CD4-positive, alpha-beta T cell treated with Interleukin-12 subunit alpha and Interleukin-12 subunit beta, for 1 hour (primary cell): ENCODE measurements at places on chromosomes 6 and 20.

DNA sequence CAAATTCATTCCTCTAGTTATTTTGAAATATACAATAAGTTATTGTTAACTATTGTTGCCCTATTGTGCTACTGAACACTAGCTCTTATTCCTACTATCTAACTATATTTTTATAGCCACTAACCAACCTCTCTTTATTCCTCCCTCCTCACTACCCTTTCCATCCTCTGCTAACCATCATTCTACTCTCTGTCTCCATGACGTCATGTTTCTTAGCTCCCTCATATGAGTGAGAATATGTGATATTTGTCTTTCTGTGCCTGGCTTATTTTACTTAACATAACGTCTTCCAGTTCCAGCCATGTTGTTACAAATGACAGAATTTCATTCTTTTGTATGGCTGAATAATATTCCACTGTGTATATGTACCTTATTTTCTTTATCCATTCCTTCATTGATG lies 95.3 kb downstream of the ATXN1 start:
- DNase-seq, result no peak

DNA sequence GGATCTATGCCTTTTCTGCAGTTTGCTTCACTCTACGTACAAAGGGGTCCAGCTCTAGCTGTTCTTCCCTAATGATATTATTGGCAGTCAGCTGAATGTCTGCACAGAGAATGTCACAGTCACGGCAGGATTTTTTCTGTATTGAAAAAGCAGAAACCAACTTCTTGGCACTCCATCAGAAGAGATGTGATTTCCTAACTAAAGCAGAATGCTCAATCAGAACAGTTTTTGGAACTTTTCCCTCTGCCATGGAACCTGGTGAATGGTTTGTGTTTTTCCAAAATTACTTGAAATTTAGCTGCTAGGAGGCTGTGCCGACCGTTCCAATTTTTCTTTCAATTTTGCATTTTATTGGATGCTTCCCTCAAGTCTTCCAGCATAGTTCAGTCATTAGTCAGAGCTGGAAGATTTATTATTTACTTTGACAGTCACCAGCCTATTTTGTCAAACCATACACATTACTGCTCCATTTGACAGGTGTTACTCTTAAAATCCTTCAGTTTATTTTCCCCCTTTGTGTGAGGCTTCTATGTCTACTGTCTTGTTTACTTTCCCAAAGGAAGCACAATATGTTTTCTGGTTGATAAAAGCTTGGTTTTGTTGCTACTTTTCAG lies 259.6 kb upstream of the EPHA7 start:
- DNase-seq, result no peak

DNA sequence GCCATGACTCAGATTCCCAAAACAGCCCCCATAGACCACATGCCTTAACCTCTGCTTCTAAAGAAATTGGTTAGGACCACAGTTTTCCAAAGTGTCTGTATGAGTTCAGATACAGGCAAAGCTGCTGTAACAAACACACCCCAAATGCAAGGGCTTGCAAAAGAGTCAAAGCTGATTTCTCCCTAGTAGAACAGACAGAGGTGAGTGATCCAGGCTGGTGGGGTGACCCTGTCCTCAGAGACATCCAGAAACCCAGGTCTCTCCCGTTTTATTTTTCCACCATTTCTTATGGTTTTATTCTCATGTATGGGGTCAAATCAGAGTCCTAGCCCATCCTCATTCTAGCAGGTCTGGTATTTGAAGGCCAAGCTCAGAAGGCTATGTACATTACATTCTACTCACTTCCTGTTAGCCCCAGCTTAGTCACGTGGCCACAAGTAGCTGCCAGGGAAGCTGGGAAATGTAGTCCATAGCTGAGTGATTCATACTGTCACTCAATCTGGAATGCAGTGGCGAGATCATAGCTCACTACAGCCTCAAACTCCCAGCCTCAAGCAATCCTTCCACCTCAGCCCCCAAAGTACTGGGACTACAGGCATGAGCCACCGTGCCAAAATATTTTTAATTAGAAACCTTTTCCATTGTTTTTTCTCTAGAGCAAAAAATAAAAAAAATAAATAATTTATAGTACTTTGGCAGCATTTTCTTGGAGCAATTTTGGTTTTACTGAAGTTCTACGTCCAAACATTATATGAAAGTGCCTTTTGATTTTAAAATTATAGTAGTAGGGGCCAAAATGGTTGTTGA lies 175.2 kb downstream of the ZMYND8 start:
- DNase-seq, result peak; percentile 10

- DNase-seq, result no peak
These were observed 18.2 kb downstream of the VTA1 start for GRCh38 chr6:142165227-142165626.

- DNase-seq, result no peak
These were observed 11.7 kb upstream of the SULF2 start for GRCh38 chr20:47796971-47797370.

GRCh38 chr20:24651976-24652345 lies 182.5 kb downstream of the SYNDIG1 start:
- DNase-seq, result no peak

DNA sequence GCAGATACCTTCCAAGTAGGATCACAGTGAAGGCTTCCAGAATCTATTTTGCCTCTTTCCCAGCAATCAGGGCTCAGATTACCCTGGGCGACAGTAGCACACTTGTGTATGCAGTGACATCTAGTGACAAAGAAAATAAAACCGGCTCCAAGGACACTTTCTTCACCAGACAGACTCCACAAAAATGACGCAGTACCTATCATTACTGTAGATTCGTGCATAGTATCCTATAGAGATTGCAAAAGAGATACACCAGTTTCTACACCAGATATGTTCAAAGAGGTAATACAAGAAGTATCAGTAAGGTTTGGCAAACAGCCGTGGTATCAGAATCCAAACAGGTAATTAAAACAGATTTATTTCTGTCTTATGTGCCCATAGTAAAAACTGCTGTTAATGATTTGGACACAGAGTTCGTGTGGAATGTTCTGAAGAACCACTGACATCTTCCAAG lies 600.4 kb upstream of the JAG1 start:
- DNase-seq, result no peak

DNA sequence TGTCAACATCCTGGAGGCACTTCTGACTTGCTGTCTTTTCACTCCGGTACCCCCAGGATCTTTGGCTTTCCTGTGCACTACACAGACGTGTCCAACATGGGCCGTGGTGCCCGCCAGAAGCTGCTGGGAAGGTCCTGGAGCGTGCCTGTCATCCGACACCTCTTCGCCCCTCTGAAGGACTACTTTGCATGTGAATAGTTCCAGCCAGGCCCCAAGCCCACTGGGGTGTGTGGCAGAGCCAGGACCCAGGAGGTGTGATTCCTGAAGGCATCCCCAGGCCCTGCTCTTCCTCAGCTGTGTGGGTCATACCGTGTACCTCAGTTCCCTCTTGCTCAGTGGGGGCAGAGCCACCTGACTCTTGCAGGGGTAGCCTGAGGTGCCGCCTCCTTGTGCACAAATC lies 12.0 kb upstream of the MAPRE1 start:
- DNase-seq, result no peak

DNA sequence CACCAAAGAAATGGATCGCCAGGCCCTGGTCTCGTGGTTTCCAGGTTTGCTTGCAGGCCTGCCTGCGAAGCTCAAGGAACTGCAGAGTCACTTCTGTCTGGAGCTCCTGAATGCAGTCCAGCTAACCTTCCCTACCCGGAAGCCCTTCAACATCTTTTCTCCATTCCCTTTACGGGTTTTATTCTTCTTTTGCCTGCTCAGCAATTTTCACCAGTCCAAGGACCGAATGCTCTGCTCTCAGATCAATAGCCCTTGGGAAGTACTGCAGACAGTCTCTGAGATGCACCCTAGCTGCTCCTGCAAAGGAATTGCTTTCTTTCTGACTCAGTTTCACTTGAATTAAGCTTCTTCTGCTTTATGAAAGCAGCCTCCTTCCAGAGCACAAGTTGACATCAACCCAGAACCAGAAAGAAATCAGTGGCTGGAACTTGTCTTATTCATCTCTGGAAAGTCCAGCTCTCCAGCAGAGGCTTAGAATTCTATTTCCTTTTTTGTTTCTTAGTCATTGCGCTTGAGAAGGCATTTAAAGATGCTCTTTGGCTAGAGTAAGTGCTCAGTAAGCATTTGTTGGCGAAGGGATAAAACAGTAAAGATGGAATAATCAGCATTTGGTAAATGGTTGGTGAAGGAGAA lies 18.7 kb upstream of the YWHAB start:
- DNase-seq, result no peak

GRCh38 chr20:22691369-22692118 lies 107.2 kb upstream of the FOXA2 start:
- peak; percentile 37 for DNase-seq

GRCh38 chr6:139628270-139628669 lies 253.8 kb upstream of the CITED2 start:
- no peak for DNase-seq

DNA sequence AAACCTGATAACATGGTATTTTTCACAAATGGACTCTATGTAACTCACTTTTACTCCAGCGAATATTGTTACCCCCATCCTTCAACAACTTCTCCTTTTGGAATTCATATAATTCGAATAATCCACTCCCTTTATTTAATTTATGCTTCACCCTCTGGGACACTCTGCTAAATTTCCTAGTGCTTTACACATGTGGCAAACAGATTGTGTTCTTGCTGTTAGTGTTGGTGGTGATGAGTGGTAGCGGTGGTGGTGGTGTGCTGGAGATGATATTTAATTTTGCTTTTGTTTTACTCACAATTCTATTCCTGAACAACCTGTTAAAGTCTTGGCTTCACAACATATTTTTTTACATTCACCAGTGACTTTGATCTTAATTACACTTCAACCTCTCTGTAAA lies 32.8 kb downstream of the HTR1B start:
- no peak for DNase-seq

DNA sequence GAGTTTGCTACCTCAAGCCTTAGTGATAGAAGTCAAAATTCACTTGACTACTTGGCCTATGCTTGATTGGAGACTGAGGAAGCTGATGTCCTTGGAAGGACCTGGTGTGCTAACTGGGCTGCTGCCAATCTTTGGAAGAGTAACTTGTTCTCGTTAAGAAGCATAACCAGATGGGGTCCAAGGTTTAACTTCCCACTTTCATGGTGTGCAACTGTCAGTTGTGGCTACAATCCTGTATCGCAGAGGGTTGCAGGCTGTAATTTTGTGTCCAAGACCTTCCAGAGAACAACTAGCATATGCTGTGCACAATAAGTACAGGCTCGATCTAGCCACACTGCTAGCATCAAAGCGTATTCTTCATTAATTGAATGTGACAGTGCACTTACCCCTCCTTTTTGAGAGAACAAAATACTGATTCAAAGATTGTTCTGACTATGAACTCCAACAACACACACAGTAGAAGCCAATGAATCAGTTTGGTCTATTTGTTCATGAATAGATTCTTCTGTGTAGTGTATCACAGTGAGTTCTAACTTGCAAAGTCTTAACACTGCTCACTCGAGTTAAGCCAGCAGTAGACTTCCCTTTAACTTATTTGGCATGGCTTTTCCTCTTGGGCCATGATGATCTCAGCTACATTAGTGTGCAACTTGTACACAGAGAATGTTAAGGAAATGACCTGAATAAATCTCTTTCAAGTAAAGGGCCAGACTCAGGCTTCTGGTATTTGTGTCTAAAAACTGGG lies 15.8 kb upstream of the PLCB1 start:
- DNase-seq, result no peak

- no peak for DNase-seq
These were observed 17.1 kb downstream of the MYLIP start for GRCh38 chr6:16146028-16146427.

DNA sequence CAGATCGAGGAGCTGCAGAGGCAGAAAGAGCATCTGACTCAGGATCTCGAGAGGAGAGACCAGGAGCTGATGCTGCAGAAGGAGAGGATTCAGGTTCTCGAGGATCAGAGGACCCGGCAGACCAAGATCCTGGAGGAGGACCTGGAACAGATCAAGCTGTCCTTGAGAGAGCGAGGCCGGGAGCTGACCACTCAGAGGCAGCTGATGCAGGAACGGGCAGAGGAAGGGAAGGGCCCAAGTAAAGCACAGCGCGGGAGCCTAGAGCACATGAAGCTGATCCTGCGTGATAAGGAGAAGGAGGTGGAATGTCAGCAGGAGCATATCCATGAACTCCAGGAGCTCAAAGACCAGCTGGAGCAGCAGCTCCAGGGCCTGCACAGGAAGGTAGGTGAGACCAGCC lies 26.2 kb downstream of the C20orf173 start:
- no peak for DNase-seq

DNA sequence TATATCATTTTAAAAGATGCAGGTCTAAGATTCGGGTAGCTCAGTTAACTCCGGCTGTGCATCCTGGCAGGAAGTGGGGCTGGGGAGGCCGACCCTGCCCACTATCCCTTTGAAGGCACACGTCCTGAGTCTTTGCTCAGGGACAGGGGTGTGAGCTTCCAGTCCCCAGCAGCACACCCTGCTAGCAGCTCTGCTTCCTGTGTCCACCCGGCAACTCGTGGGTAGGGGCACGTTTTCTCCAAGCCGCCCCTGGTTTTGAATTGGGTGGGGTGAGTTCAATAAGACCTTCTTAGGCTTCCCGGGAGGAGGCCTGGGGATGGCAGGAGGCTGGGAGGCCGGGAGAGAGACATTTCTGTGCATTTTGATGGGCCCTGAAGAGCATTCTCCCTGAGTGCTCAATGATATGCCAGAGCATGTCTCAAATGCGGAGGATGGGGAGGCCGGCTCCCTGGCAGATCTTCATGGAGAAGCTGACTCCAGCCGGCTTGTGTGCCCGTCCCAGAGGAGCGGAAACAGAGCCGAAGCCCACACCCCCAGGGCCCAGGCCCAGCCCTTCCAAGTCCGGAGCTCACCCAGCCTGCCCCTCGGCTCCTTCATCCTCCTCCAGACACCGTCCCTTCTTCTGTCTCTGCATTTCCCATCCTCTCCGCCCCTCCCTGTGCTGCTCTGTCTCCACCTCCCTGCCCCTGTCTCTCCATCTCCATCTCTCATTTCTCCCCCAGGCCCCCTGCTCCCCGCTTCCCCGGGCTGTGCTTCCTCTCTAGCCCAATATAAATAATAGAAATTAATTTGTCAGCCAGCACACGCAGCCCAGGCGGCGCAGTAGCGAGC lies 36.3 kb upstream of the ZFAND3 start:
- DNase-seq, result no peak

- no peak for DNase-seq
These were observed 102.6 kb downstream of the CD109 start for GRCh38 chr6:73798592-73798991.

GRCh38 chr6:31834367-31835250 lies 7.1 kb downstream of the HSPA1B start:
- peak; percentile 85 for DNase-seq

DNA sequence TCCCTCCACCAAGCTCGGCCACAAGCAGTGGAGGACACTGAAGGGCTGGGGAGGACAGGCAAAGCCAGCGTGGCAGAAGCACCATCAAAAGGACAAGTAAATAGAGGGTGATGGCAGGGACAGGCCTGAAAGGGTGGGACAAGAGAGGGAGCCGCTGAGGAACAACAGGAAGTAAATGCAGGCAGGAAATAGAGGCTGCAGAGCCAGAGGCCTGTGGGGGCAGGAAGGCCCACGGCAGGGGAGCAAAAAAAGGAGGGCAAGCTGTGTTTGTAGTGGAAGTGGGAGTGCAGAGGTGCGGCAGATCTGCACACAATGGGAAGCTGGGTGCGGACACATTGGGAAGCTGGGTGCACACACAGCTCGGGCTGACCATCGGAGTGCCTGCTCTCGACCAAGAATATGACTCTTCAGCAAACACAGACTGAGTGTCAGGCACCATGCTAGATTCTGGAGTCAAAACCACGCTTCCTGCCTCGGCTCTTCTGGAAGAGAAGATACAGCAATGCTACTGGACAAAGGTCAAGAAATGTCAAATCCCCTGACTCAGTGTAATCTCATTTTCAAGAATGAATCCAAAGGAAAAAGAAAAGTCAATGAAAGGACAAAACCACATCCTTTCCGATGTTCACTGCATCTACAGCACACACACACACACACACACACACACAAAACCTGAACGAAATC lies 40.4 kb upstream of the RAB22A start:
- DNase-seq, result no peak
